Stimulated activated CD8-positive, alpha-beta memory T cell treated with anti-CD3 and anti-CD28 coated beads, Interleukin-7, amount 100 ng/mL, for 24 hours (primary cell): ENCODE measurements at places on chromosomes 11 and 22.

DNA sequence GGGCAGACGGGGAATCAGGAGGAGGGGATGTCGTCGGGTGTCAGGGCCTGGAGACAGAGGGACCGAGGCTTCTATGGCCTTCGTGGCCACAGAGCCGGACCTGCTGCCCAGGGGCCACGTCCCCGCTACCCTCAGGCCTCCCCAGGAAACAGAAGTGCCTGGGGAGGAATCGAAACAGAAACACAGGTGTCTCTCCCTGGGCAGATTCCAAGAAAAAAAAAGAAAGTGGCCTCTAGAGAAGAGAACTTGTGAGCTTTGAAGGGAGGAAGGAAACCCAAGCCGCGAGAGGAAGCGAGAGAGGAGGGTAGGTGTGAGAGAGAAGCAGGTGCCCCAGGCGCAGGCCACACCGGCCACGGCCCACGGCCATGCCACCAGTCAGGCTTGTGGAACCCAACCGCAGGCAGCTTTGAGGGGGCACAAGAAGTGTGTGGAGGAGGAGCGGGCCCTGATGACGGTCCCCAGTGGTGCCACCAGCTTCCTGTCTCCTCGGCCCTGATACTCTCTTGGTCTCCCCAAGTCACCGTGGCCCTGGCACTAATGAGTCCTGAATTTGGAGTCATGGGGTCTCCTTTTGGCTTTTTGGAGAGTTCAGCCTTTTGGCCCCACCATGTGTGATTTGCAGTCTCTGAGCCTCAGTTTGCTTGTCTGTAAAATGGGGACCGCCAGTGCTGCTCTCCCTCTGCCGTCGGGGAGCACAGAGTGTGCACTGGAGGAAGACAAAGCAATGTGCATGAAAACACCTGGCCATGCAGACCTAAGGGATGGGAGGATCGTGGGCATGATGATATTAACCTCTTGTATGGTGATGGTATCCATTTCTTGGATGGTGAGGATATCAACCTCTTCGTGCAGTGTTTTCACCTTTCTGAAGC is 25.2 kb downstream of the LIF start:
- no peak for DNase-seq

GRCh38 chr11:95187723-95188122 is 43.3 kb downstream of the SESN3 start:
- DNase-seq, result no peak

GRCh38 chr11:85724748-85725465 is 38.9 kb upstream of the CCDC89 start:
- no peak for DNase-seq

DNA sequence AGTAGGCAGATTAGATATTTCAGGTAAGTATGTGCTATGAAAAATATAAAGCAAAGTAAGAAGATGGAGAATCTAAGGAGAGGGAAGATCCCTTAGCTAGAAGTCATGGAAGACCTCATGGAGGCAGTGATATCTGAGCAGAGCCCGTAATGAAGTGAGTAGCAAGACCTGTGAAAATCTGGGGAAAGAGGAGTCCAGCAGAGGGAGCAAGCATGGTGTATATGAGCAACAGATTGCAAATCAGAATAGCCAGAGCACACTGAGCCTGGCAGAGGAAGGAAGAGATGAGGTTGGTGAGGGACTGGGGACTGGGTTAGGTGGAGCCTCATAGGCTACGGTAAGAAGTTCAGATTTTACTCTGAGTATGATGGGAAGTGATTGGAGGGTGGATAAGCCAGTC is 9.4 kb downstream of the LHFPL7 start:
- no peak for DNase-seq

GRCh38 chr11:29124470-29124869 is 892.4 kb downstream of the KCNA4 start:
- no peak for DNase-seq

- no peak for DNase-seq
These were observed 57.4 kb downstream of the LRP5 start for GRCh38 chr11:68369756-68370155.

GRCh38 chr22:45091254-45091854 is 72.4 kb upstream of the NUP50 start:
- DNase-seq, result no peak

DNA sequence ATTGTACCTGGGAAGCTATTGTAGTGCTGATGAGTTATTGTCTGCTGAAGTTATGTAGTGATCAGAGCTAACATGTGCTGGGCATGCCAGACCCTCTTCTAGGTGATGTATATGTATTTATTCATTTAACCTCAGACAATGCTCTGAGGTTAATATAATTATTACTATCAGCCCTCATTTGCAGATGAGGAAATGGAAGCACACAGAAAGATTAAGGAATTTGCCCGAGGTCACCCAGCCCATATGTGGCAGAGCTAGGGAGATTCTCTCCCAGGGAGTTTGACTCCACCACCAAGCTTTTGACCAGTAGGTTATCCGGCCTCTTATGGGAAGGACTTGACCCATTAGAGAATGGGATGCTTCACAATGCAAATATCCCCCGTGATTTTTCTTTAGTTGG is 114.2 kb upstream of the NAV2 start:
- no peak for DNase-seq

- DNase-seq, result no peak
These were observed 32.7 kb downstream of the PRDM10 start for GRCh38 chr11:129969920-129970319.

GRCh38 chr11:60914633-60915247 is 782 bp downstream of the TMEM109 start:
- no peak for DNase-seq
